ENCODE measurements at places on chromosomes 1 and 21.

DNA sequence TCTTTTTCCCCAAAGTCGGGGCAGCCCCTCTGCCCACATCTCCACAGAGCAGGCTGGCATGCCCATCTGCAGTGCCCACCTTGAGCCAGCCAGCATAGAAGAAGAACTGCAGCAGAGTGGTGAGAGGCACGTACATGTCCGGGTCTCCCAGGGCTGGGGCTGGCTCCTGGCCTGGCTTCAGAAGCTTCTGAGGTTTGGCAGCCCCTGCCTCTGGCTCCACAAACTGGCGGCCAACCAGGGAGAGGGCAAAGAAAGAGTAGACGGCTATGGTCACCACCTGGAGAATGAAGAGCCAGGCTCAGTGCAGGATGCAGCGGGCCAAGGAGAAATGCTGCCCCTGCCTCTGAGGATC is 3.0 kb downstream of the BEST4 start:
- no peak for DNase-seq

GRCh38 chr1:40003156-40004093 is 37.1 kb upstream of the CAP1 start:
- no peak for DNase-seq

GRCh38 chr1:159860456-159860855 is 2.0 kb downstream of the VSIG8 start:
- DNase-seq = no peak

DNA sequence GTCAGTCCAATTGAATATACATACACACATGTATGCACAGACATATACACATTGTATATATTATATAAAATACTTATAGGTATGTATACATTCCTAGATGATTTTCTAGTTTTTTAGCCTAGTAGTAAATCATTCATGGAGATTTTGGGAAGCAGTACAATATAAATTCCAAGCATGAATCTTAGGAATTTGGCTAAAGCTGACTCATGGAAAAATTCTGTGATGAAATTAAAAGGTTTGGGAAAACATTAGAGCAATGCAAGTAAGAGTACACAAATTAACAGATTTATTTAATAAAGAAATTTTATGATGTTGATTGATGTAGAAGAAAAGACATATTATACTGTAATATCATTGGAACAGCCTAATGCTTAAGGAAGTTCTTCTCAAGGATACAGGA is 43.7 kb upstream of the PTGFR start:
- no peak for DNase-seq

Data from amygdala (tissue), 56 donors.